Foreskin keratinocyte (primary cell): ENCODE measurements at places on chromosomes 12 and 14. TPM values are rescaled to one million over a fixed set of nuclear protein-coding genes. Genes with fewer than 3 reads are reported as not detected.

- no peak for DNase-seq
Measured at GRCh38 chr12:94149119-94149780, 873 bp downstream of the PLXNC1 start.

DNA sequence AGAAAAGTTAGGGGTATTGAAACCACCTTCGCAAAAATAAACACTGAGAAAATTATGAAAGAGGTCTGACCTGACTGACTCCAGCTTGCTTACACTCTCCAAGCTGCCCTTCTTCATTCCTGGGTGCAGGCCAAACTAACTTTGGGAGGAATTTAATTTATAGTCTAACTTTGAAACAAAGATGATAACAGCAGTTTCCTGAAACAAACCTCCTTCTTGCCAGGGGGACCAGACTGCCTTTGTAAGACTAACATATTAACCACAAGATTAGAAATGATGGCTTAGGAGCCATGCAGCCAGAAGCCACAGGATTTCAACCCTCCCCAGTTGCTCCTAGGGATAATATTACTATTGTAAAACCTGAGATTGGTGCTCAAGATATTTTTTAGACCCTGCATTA lies 13.8 kb upstream of the EEA1 start:
- no peak for DNase-seq

- peak; percentile 28 for DNase-seq
Measured at GRCh38 chr12:19288603-19289244, 150.6 kb upstream of the AEBP2 start.

DNA sequence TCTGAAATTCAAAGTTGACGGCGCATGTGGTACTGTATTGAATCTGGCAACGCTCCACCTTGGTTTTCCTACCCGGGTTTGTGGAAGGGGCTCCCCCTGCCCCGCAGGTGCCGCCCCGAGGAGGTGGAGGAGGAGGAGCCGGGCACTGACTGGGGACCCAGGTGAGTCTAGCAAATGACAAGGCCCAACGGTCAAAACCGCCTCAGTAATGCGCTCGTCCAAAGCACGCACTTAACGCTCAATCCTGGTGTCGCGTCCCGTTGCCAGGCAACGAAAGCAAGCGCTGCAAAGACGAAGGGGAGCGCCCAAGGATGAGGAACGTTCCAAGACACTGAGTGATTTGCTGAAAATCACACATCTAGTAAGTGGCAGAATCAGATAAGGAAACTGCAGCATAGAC lies 24.0 kb upstream of the CLEC4E start:
- no peak for DNase-seq

- no peak for DNase-seq
Measured at GRCh38 chr14:101215927-101216326, 312.4 kb upstream of the RTL1 start.

TAS2R7 gene
- not detected in 2 replicates for total RNA-seq

IL22 gene
- not detected in 2 replicates for total RNA-seq

- DNase-seq = no peak
Measured at GRCh38 chr12:6612247-6612646, 5.1 kb upstream of the CHD4 start.

DNA sequence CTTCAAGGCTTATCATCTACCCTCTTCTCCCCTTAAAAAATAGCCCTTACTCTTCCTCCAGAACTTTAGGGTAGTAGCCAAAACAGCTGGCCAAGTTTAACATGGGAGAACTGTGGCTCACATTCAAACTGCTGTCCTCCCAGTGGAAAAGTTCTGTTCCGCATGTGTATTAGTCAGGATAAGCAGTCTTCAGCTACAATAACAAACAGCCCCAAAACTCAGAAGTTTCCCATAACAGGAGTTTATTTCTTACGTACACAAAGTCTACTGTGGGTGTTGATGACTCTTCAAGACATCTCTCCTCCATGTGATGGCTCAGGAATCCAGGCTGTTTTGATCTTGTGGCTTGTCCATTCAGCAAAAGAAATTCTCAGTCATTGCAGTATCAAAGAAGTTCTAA lies 35.5 kb downstream of the MYO1H start:
- no peak for DNase-seq

GRCh38 chr12:101051901-101052550 lies 158.0 kb downstream of the SLC5A8 start:
- DNase-seq = peak; percentile 79

DNA sequence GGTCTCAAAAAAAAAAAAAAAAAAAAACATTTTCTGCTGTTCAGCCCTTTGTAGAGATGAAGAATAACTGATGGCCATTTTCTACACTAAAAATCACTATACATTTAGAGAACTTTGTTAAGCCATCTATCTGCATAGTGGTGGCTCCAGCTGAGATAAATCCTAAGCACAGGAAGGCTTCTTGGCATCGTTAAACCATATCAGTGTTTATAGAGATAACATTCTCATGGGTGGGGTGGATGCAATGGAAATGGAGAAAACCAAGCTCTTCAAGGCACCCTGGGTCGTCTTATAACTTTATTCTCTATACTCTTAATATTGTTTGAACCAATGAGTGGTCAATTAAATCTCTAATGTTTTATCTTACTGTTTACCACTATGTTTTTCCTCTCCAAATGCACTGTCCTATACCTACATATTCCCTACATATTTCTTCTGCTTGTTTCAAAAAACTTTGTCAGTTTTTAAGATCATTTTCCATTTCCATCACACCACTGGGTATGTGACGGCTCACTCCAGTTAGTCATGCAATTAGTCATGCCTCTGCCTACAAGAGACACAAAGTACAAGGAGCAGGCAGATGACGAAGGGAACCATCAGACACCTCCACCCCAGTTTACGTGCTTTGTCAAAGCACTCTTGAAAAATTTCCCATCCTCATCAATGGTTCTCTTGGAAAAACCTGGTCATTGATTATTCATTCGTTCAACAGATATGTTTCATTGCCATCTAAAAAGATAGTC lies 119.3 kb upstream of the OVCH1 start:
- DNase-seq = peak; percentile 67

DNA sequence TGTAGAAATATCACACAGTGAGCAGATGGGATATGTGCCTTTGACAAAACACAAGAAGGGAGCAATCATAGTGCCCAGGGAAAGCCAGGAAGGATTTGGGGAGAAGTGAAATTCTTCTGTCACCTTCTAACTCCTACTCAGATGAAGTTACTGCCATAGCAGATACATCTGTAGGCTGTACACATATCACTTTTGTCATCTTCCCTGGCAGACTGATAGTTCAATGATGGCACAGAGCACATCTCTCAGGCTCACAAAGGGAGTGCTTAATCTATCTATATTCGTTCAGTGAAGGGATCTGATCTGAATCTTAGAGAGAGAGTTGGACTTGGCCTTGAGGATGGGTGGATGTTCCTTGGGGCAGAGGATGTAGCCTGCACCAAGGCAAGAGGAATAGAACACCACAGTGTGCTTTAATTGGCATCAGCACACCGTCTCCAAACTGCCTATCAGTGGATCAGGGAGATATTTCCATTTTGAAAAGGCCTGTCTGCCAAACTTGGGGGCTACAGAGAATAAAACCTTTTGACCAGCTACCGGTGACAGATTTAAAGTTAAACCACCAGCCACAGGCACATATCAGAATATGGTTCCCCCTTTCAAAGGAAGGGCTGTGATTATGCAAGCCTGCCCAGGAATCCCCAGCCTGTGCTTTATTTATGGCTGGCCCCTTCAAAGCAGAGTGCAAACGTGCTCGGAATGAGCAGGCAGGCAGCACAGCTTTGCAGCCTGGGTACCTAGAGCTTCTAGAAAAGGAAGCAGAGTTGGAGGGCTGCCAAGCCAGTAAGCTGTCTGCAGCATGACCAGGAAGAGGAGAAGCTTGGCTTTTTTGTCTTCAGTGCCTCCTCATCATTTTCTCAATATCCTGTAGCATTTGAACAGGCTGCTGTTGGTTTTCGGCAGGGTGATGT lies 165.5 kb upstream of the DYRK2 start:
- no peak for DNase-seq

TOMM20L gene
- total RNA-seq = not detected in 2 replicates

GRCh38 chr12:116977465-116978380 lies 67.0 kb downstream of the FBXW8 start:
- no peak for DNase-seq

DNA sequence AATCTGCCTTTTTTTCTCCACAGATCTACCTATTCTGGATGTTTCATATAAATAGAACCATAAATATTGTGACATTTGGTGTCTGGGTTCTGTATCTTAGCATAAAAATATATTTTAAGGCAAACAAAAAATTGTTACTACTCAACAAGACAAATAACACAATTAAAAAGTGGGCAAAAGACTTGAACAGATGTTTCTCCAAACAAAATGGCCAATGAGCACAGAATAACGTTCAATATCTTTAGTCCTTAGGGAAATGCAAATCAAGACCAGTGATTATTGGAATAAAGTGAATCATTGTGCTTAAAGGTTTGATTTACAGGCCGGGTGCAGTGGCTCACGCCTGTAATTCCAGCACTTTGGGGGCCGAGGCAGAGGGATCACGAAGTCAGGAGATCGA lies 1331.3 kb downstream of the AACS start:
- DNase-seq = no peak

DNA sequence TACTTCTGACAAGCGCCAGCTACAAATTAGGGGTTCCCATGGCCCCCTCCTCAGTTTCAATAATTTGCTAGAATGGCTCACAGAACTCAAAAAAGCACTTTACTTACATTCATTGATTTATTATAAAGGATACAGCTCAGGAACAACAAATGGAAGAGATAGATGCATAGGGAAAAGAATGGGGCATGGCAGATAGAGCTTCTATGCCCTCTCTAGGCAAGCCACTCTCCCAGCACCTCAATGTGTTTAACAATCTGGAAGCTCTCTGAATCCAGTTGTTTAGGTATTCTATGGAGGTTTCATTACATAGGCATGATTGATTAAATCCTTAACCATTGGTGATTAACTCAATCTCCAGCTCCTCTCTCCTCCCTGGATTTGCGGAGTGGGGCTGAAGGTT lies 184.5 kb upstream of the DAAM1 start:
- DNase-seq = no peak
